ENCODE measurements at places on chromosomes 4 and X. TPM values are rescaled to one million over a fixed set of nuclear protein-coding genes. Genes with fewer than 3 reads are reported as not detected.

GRCh38 chr4:37740546-37740945 is 54.4 kb upstream of the RELL1 start:
- DNase-seq = no peak

DNA sequence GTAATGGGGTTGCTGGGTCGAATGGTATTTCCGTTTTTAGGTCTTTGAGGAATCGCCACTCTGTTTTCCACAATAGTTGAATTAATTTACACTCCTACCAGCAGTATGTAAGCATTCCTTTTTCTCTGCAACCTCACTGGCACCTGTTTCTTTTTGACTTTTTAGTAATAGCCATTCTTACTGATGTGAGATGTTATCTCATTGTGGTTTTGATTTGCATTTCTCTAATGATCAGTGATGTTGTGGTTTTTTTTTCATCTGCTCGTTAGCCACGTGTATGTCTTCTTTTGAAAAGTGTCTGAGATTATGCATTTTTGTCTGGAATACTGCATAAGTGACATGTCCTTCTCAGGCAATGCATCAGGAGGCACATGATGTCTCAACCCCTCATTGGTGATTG is 28.8 kb downstream of the REPS2 start:
- no peak for DNase-seq

DNA sequence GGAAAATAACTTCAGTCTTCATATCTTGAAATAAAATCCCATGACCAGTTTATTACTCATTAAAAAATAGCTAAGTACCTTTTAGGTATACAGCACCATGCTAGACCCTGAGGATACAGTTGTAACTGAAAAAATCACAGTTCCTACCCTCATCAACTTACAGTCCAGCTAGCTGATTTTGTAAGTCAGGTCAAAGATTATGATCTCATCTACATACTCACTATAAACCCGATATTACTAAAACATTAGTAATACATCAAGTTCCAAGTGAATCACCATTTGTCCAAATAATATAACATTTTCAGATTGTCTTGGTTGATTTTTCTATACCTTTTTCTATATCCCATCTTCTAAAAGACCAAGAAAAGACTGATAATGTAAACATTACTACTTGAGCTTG is 333.9 kb downstream of the INPP4B start:
- DNase-seq = no peak

SMARCA1 gene
- 0.24 TPM for polyA plus RNA-seq

DNA sequence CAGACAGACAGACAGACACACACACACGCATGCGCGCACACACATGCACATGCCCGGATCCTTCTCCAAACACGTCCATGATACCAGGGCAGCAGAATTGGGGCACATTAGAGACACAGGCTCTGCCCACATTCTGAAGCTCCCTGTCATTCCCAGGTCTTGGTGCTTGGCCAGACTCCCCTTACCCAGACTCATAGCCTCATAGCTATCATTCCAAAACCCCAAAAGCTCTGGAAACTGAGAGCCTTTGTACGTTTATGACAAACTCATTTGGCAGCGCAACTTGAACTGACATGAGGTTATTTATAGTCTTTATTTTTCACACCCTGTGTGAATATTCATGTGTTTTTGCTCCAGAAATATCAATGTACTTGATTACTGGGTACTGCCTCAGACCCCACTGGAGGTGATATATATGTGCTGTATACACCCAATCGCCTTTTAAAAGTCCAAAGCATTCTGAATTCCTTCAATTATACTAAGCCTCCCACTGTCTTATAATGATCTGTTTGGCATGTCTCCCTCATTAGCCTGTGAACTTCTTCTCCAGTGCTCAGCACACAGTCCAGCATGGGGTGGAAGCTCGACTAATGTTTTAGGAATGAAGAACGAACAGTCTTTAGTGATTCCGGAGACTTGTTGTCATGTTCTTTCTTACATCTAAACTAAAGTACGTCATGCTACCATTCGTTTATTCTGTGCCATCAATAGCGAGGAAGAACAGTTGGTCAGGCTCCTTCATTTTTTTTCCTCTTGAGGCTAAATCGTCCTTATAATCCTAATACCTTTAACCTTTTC is 45.0 kb downstream of the RTL9 start:
- no peak for DNase-seq

PDZD4 gene
- polyA plus RNA-seq = not detected

DNA sequence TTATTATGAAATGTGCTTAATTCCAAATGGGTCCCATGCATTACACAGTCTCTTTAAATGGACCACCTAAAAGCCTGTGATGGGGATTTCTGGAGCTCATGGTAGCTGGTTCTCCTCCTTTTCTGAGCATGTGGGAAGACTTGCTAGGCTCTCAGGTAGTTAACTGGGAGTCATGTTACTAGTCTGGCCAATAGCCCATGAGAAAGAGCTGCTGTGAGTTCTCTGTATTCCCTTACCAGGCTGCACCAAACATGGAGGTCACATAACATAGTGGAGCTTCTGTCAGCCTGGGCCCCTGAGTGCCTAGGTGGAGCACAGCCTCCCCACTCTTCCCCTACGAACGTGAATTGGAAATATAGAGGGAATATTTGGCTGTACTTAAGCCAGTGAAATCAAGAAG is 198.4 kb downstream of the MAML3 start:
- DNase-seq = no peak

DNA sequence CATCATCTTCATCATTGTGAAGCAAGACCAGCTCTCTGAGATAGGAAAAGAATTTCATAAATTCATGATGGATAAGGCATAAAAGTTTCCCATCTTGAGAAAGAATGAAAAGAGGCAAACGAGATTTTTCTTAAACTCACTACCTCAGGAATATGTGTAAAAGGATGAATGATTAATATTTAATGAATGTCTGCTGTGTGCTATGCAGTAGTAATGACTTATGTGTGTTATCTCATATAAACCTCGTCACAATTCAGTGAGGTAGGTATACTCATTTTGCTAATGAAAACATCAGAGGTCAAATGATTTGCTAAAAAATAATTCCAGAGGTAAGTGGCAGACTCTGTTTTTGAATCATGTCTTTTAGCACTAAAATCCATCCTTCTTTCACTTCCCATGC is 42.6 kb upstream of the GYPA start:
- DNase-seq = no peak

GRCh38 chr4:13912966-13913365 is 285.4 kb upstream of the BOD1L1 start:
- no peak for DNase-seq

DNA sequence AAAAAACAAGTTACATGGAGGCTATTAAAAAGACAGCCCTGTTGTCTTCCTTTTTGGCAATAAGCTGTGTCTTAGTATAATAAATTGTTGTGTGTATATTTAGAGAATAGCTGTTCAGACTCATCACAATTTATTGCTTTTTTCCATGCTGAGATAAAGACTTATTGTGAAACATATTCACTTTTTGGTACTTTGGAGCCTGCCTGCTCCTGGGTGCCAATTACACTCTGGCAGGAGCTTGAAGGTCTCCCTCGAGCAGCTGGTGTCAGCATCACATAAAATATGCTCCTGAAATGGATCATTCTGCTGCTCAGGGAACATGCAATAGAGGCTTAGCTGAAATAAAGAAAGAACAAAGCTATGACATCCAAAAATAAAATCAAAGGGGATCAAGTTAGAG is 211.6 kb upstream of the DKK2 start:
- DNase-seq = no peak

UNC5C gene
- not detected for polyA plus RNA-seq

GRCh38 chr4:657834-658667 is 16.0 kb downstream of the ATP5ME start:
- DNase-seq = no peak

- DNase-seq = no peak
These were observed 44.8 kb upstream of the CBR4 start for GRCh38 chr4:169054879-169055278.

SMPX gene
- not detected for polyA plus RNA-seq

VGLL1 gene
- polyA plus RNA-seq = not detected

OCIAD2 gene
- polyA plus RNA-seq = 182 TPM
